A375 (cell line): ENCODE measurements at places on chromosomes 1 and 21. TPM values are rescaled to one million over a fixed set of nuclear protein-coding genes. Genes with fewer than 3 reads are reported as not detected.

Gene FAM151A
- not detected in 2 replicates for total RNA-seq

Gene PAX7
- total RNA-seq, result not detected in 2 replicates

Gene CFHR5
- total RNA-seq, result not detected in 2 replicates

Gene LIN28A
- total RNA-seq, result not detected in 2 replicates

Gene GBP4
- not detected in 2 replicates for total RNA-seq

Gene ORC1
- 20.3 and 26.4 TPM in 2 replicates for total RNA-seq

Gene PDZK1
- total RNA-seq, result 0.49 and 1.2 TPM in 2 replicates

Gene NTRK1
- 0.91 and 1.1 TPM in 2 replicates for total RNA-seq
